GM12891 (cell line): ENCODE measurements at places on chromosomes 5 and 9.

- no peak for DNase-seq
Observed at GRCh38 chr5:154475591-154476353, 2.3 kb downstream of the HAND1 start.

DNA sequence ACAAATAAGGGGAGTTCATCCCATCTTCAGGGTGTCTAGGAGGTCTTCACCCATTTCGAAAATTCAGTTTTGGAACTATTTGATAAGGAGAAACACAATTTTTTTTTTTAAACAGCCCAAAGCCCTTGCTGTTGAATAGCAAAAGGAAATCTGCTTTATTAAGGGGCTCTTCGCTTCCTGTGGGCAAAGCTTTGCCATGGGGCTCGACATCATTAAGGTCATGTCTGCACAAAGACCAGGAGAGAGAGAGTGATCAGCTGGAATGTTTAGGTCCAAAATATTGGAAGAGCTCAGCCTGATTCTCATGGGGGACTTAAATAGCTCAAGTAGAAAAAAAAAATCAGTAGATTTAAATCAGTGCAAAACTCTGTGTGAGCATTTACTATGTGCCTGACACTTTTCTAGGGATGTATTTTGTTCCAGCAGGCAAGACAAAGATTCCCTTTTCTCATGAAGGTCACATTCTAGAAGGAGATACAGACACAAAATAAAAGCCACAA lies 564.6 kb upstream of the KLF4 start:
- no peak for DNase-seq

DNA sequence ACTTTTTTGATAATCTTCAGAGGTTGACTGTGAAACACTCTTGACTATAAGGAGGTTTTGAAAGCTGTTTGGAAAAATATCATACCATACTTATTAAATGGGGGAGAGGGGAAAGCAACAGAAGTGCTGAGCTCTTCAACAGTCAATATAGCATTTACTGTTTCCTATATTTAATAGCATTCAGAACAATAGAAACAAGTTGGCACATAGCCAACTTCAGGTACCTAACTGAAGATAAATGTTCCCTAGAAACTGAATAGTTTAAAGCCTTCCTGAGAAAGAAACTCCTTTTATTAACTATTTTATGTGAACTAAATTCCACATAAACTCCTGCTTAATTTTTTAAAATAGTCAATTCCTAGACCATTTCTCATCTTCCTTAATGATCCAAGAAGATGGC lies 26.3 kb downstream of the SLC31A1 start:
- DNase-seq, result no peak

- DNase-seq, result no peak
Observed at GRCh38 chr9:129617167-129617566, 3.7 kb downstream of the C9orf50 start.

- no peak for DNase-seq
Observed at GRCh38 chr5:175866377-175866907, 4.9 kb upstream of the CPLX2 start.

DNA sequence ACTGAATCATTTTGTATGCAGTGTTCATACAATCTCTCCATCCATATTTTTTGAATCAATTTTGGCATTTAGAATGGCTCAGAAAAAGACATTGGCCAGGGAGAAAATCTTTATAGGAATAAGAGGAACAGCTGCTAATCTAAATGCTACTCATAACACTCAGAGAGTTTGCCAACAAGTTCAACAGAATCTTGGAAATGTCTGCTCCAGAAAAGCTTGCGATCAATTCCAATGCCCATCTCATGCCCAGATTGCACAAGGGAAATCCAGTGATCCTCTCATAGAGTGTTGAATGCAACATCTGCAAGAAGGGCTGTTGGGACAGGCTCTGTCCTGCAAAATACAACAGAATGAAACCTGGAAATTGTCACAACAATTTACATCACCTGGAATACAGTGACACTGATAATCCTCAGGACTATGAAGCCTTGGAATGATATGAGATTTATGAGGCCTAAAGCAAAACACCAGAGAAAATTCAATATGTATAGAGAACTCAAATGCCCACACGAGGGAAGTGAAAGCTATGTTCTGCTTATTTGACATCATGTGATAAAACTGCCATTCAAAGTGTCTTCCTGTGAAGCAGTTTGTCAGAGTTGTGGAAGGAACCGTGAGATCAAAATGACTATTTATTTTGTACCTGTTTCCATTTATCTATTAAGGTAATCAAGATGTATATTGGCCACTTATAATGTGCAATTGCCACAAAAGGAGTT lies 190.1 kb downstream of the PARP8 start:
- no peak for DNase-seq

GRCh38 chr5:52831786-52832511 lies 44.2 kb downstream of the ITGA1 start:
- DNase-seq, result no peak

GRCh38 chr5:83553000-83553486 lies 81.5 kb downstream of the VCAN start:
- no peak for DNase-seq

DNA sequence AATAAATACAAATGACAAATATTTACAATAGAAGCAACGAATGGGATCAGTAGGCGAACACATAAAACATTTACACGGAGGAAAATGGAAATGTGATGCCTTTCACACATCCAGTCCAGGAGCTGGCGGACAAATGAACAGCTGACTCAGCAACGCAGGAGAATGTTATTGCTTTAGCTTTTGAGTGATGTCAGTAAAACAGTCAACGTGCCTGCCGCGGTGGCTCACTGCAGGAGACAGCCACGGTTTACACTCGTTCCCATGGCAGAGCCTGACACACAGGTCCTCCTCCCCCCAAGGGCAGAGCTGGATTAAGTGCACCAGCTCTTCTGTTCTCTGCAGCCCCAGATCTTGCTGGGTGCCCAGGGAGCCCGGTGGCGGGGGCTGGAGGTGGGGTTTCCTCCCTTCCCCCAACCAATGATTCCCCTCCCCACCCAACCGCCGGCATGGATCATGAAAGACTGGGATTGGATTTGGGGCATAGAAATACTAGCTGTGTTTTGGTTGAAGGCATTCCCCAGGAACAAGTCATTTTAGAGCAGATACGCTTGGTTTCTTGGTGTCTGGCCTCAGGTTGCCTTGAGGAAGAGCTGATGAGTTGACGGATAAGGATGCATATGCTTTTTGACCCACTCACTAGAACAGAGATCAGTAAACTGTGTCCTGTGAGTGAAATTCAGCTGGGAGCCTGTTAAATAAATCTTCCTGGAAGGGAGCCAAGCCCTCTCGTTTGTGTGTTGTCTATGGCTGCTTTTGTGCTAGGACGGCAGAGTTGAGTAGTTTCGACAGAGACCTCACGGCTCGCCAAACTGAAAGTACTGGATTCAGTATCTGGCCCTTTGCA lies 12.5 kb downstream of the STC2 start:
- DNase-seq, result no peak

- no peak for DNase-seq
Observed at GRCh38 chr9:29006628-29007027, 1433.3 kb upstream of the C9orf72 start.

GRCh38 chr9:132575005-132575609 lies 7.3 kb upstream of the BARHL1 start:
- peak; percentile 68 for DNase-seq

- no peak for DNase-seq
Observed at GRCh38 chr5:72232838-72233237, 87.2 kb downstream of the MRPS27 start.

DNA sequence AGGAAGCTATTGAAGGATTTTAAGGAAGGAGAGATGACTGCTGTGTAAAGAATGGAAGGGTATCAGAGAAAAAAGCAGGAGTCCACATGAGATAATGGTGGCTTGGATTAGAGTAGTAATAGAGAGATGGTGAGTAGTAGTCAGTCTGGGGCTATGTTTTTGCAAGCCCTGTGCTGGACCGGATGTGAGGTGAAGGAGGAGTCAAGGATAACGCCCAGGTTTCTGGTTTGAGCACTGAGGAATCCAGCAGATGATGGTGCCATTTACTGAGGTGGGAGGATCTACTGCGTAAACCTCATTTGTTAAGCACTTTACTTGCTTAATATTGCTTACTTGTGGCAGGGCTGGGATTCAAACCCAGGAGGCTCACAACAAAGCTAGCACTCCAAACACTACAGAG lies 1.1 kb downstream of the TIGD6 start:
- DNase-seq, result no peak

DNA sequence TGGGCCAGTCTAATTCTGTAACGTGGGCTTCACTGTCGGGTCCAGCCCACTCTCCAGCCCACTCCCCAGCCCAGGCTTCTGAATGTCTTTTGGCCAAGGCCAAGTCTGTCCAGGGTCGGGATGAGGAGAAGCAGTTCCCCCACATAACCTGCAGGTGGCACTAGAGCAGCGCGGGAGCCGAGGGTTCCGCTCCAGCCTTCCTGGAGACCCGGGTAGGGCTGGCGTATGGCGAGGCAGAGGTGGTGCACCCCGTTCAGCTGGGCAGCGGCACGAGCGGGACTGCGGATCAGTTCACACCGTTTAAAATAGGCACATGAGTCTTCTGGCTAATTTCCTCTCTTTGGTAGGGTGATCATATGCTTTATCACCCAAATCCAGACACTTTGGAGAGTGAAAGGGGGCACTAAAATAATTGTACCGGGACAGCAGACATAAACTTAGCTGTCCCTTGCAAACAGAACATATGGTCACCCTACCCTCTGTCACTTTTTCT lies 185.9 kb downstream of the MSX2 start:
- DNase-seq, result peak; percentile 49

GRCh38 chr5:34491251-34491620 lies 164.9 kb upstream of the RAI14 start:
- DNase-seq, result no peak

DNA sequence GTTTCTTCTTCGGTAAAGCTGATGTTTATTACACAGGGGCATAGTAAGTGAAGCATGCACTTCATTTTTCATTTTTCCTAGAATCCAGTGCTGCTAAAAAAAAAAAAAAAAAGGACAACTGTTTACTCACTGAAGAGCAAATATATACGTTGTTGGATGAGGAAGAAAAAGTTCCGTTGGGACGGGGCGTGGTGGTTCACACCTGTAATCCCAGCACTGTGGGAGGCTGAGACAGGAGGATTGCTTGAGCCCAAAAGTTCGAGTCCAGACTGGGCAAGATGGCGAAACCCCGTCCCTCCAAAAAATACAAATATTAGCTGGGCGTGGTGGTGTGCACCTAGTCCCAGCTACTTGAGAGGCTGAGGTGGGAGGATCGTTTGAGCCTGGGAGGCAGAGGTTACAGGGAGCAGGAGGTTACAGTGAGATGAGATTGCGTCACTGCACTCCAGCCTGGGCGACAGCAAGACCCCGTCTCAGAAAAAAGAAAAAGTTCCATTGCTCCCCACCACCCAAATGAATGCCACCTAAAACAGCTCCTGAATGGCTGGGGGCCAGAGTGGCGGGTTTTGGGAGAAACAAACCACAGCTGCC lies 60.1 kb upstream of the GNE start:
- DNase-seq, result no peak

DNA sequence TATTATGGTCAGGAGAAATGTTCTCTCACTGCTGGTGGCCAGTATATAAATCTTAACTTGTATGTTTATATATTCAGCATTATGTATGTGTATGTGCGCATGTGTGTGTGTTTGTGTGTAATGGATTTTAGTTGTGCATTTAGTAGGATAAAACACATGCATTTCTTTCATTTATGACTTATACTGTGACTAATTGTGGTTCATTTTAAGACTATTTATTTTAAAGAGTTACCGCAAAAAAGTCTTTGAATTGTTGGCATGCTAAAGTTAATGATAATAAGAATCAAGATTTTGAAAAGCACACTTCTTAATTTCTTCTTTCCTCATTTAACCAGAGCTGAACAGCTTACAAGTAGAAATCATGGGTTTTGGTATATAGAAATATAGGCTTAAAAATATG lies 60.9 kb downstream of the RAI14 start:
- no peak for DNase-seq
